ENCODE measurements at places on chromosomes 5 and 9. TPM values are rescaled to one million over a fixed set of nuclear protein-coding genes. Genes with fewer than 3 reads are reported as not detected.

Gene LCN9
- not detected for total RNA-seq

Gene CDH10
- 23.2 TPM for total RNA-seq

Gene ARRDC3
- total RNA-seq: 202 TPM

Gene RASGRF2
- 3.7 TPM for total RNA-seq

Gene ADAMTS16
- total RNA-seq: 7.8 TPM

Gene SH3GL2
- total RNA-seq: 80.8 TPM

Gene HAPLN1
- 4.4 TPM for total RNA-seq

Gene FAXDC2
- 9.4 TPM for total RNA-seq

GRCh38 chr5:115452083-115452482 is 92.5 kb downstream of the FEM1C start:
- no peak for DNase-seq

- no peak for DNase-seq
These were observed 206.4 kb upstream of the EGFLAM start for GRCh38 chr5:38051711-38052511.

DNA sequence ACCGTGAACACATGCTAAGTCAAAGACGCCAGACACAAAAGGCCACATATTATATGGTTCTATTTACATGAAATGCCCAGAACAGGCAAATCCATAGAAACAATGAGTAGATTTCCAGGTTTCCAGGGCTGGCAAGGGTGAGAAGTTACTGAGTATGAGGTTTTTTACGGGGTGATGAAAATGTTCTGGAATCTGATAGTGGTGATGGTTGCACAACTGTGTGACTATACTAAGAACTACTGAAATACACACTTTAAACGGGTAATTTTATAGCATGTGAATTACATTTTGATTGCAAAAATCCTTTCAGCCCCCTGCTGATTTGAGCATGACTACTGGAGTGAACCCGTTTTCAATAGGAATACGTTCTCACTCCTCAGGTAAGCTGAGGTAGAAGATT is 46.7 kb upstream of the TBC1D9B start:
- DNase-seq: no peak

- DNase-seq: no peak
These were observed 109.1 kb downstream of the SUSD1 start for GRCh38 chr9:112065806-112066606.

GRCh38 chr9:91843623-91844148 is 106.3 kb downstream of the ROR2 start:
- DNase-seq: no peak

- DNase-seq: no peak
These were observed 97.8 kb downstream of the STK32A start for GRCh38 chr5:147332658-147333057.

GRCh38 chr5:37889612-37890317 is 49.9 kb upstream of the GDNF start:
- DNase-seq: no peak

DNA sequence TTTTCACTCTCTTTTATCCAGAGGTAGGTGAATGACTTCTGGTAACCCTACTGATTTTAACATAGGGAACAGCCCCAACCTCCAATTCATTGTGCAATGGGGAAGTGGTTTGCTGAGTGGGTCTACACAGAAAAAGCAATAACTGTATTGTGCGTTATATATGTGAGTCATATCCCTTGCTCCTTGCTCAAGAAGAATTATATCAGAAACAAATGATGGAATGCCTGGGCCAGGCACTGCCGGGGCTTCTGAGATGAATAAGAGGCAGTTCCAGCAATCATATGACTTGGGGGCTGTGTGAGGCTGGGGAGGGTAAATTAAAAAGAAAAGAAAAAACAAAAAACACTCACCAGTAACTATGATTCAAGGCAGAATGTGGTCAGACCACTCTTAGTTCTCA is 79.2 kb upstream of the ABCA1 start:
- no peak for DNase-seq

Measured in cerebellum (tissue), 4 donors.